ENCODE measurements at places on chromosomes 16 and 17.

- peak; percentile 74 for DNase-seq
These were observed 41.8 kb downstream of the NOL11 start for GRCh38 chr17:67759355-67760171.

DNA sequence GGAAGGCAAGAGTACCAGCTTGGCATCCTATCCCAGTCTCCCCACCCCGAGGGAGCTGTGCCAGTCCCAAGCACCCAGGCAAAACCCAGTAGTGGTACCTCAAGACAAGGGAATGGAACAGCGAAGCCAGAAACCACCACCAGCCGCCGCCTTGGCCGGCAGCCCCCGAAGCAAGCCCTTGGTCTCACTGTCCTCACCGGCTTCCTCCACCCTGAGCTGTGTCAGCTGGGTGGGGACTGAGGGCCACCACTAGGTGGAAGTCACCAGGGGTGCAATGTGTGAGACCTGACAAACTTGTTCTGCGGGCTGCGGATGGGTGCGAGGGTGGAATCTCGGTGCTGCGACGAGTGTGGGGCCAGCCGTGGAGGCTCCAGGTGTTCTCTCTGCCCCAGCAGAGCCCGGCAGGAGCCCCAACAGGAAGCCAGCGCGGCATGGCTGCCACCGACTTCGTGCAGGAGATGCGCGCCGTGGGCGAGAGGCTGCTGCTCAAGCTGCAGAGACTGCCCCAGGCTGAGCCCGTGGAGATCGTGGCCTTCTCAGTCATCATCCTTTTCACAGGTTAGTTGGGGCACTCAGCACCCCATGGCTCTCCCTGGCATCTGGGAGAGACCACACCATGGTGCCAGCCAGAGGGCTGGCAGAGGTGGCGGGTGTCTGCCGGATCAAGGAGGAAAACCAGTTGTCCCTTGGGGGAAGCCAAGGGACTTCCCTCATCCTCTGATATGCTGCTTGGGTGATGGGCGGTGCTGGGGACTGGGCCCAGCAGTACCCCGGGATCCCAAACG, 6.7 kb downstream of the SMIM5 start:
- DNase-seq: no peak

DNA sequence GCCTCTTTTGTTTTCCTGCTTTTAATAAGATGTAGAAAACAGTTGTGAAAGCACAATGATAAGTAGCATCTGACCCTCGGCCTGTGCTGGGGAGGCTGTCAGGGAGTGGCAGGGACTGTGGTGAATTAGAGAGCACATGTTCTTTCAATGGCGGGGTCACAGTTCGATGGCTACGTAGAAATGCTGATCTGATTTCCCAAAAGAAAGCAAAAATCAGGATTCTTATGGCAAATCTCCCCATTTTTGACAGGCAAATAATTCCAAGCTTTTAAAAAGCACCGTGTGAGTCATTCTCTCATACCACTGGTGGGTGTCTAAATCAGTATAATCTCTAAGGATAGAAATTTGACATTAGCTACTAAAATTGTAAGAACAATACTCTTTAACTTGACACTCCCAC, 4.2 kb upstream of the MAPK7 start:
- no peak for DNase-seq

DNA sequence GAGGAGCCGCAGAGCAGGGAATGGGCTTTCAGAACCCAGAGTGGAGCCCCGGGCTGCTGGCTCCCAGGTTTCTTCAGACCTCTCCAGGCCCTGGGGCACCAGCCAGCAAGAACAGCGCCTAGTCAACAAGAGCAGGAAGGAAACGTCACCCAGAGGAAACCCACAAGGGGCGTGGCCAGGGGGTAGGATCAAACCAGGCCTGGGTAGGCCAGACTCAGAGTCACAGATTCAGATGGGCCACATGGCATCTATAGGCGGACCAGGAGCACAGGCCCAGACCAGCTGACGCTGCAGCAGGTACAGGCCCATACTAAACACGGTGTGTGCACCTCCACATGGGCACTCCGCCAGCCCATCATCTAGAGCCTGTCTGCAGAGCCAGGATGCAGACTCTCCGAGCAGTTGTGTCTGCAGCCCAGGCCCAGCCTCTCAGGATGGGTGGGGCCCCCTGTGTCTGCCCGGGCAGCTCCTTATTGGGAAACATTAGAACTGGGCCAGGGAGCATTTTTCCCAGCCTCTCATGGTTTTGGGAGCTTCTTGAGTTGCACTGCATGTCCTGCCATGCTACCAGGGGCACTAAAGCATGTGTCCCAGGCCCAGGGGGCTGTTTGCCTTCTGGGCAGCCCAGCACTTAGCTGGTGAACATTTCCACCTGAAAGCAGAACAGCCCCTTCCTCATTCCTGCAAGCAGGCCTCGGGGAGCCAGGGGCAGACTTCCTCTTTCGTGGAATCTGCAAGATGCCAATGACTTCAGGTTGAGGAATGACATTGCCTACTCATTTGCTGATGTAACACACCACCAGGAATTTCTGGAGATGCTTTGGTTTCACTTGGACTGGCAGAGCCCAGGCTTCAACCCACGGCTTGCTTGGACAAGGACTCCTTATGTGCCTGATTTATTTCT, at the start of gene NLRP1:
Gene NLRP1 (minus strand): TSS at position 127 of the 904 bp plus-strand sequence. CDS start 552 bp downstream, outside the sequence.
- DNase-seq: peak; percentile 59

DNA sequence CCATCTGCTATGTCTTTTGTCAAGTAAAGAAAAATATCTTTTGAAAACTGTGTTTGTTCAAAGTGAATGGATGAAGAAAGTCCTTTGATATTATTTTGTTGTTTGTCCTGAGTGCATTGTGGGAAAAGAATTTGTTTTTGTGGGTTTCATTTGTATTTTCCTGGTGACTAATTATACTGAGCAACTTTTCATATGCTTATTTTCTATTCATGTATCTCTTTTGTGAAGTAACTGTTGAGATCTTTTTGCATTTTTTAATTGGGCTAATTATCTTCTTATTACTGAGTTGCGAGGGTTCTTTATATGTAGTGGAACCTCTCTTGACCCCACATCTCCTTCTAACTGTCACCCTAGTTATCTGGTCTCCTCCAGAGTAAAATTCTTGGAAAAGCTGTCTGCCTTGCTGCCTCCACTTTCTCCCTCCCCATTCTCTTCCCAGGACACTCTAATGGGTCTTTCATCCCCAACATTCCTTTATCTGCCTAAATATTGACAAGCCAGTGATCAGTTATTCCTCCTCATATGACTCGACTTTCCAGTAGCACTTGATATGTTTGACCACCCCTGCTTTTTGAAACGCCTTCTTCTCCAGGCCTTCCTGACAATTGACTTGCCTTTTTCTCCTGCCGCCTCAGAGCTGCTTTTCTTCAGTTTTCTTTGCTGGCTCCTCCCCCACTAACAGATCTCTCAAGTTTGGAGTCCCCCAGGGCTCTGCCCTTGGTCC, 117.6 kb upstream of the HAS3 start:
- no peak for DNase-seq

- DNase-seq: no peak
These were observed 1.1 kb downstream of the METRNL start for GRCh38 chr17:83080579-83080857.

- DNase-seq: no peak
These were observed 136.9 kb downstream of the RAB11FIP4 start for GRCh38 chr17:31528291-31528874.

- no peak for DNase-seq
These were observed 65.2 kb downstream of the ABCC1 start for GRCh38 chr16:16014329-16015224.

DNA sequence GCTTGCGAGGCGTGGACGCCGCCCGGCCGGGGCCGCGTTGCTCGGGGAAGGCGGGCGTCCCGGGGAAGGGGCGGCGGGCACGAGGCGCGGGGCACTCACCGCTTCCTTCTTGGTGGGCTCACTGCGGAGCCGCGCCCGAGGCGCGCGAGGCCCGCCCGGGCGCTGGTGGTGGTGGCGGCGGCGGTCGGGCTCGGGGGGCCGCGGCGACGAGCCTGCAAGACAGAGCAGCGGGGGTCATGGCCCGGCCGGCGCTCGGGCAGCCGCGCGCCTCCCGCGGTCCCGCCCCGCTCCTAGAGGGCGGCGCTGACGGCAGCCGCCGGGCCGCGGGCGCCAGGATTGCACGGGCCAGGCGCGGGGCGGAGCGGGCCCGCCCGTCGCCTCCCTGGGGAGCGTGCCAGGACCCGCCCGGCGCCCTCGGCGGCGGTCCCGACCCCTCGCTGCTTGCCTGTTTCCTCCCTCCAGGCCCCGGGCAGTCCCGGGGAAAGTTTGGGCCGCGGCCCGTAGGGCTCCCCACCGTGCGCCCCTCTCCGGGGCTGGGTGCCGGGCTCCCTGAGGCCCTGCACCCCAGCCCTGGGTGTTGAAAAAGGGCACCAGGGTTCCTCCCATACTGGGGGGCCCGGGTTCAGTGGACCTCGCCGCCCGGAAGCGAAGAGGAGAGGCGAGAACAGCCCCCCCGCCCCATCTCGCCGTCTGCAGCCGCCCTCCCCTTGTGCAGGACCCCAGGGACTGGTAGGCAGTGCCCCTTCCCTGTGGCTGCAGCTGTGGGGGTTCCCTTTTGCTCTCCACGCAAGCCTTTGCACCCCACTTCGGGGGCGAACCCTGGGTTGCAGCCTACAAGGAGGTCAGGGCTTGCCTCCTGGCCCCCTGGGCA, at the start of gene C16orf74:
Gene C16orf74 (minus strand): TSS at position 270 of the 871 bp plus-strand sequence. CDS start 15,879 bp downstream, outside the sequence.
- no peak for DNase-seq

DNA sequence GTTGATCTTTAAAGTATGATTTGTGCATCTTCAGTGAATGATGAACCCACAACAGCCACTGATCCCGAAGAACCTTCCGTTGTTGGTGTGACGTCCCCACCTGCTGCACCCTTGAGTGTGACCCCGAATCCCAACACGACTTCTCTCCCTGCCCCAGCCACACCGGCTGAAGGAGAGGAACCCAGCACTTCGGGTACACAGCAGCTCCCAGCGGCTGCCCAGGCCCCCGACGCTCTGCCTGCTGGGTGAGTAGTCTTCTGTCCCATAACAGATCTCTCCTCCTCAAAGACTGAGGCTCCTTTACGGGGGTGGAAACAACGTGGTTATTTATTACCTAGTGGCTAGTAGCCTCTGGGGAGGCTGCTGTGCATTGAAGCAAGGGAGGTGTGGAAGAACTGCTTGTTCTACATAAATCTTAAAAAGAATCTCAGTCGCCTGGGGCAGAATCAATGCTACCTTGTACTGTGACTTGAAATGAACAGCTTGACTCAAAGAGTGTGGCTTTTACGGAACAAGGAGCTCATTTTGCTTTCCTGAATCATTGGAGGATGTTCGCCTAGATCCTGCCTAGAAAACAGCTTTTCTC, 63.0 kb upstream of the CLEC18A start:
- DNase-seq: no peak

- DNase-seq: no peak
These were observed 188.3 kb downstream of the SEC14L1 start for GRCh38 chr17:77328823-77329740.

DNA sequence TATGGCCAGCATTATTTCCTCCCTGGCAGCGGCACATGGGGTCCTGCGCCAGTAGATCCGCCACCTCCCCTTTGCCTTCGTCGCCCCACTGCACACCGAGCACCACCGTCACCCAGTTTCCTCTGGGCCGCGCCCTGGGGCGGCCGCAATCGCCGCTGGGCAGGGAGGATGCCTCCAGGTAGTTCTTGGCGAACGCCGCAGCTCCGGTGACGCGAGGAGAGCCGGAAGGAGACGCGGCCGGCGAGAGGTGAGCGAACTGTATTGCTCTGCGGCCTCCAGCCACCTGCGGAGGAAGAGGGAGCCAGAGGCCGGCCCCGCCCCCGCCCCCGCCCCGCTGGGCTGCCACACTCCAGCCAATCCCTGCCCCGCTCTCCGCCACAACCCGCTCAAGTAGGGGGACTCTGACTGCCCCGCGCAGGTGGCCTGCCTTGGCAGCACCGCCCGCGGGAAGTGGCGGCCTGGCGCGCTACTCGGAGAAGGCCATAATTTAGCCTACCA, 11.8 kb upstream of the SLFN13 start:
- DNase-seq: no peak

DNA sequence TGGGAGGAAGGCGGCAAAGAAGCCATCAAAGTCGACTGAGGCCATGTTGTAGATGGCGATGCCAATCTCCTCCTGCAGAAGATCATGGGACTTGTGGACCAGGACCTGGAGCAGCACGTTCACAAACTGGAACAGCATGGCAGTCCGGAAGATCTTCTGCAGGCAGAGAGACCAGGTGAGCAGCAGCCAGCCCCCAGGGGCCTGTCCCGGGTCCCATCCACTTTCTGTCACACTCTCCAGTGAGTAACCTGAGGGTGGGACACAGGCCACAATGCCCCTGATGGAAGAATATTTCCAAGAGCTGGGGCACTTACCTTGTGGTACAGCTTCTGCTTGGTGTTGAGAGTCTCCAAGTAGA, 38.0 kb upstream of the GSG1L start:
- DNase-seq: no peak

DNA sequence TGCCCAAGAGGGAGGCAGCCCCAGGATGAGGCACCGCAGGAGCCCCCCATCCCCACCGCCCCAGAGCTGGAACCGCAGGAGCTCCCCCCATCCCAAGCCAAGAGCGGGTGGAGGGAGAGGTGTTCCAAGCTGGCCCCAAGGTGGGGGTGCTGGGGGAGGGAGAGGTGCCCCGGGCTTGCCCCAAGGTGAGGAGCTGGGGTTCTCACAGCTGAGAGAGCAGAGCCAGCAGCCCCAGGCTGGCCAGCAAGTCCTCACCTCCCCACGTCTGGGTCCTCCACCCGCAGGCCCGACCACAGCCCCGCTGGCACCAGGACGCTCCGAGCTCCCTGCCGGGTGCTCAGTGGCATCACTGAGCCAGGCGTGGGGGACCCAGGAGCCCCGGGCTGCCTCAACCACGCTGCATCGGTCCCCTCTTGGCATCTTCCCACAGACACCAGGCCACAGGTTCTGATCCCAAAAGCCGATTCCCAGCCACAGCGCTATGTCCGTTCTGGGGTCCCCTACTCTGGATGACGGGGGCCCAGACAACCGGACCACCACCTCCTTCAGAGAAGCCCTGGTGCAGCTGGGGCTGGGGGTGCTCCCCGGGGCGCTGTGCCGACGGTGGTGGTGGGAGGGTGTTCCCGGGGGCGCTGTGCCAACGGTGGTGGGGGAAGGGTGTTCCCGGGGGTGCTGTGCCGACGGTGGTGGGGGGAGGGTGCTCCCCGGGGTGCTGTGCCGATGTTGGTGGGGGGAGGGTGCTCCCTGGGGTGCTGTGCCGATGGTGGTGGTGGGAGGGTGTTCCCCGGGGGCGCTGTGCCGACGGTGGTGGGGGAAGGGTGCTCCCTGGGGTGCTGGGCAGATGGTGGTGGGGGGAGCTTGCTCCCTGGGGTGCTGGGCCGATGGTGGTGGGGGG, 15.4 kb upstream of the WDR45B start:
- no peak for DNase-seq

- DNase-seq: no peak
These were observed 80.2 kb downstream of the HS3ST4 start for GRCh38 chr16:25771812-25772568.

Data from fibroblast of the conjunctiva (primary cell).